Motor neuron (in vitro differentiated cells): ENCODE measurements at places on chromosomes 1 and 21.

DNA sequence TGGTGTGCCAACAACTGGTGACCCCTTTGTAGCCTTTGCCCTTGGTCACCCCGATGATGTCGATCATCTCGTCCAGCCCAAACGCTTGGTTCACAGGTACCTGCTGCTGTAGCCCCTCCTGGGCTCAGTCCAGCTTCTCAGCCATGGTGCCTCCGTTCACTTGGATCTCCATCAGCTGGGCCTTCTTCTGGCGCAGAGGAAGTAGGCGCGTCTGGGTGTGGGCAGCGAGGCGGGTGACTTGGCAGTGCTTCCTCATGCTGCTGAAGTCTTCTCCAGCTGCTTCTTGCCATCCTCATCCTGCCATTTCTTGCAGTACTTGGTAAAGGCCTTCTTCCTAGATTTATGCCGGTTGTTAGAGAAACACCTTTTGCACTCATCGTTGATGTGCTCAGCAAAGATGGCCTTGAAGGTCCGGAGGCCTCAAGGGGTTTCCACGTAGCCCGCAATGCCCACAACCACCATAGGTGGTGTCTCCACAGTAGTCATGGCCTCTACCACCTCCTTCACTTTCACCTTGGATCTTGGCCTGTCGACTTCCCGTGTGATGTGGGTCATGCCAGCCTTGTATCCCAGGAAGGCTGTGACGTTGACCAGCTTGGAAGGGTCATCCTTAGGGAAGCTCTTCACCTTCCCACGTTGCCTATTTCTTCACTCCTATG, 13.0 kb downstream of the DOP1B start:
- ATAC-seq = no peak

GRCh38 chr1:228215663-228216116, 7.8 kb downstream of the OBSCN start:
- ATAC-seq = no peak

GRCh38 chr1:22041505-22041904, 11.0 kb upstream of the CDC42 start:
- no peak for ATAC-seq

DNA sequence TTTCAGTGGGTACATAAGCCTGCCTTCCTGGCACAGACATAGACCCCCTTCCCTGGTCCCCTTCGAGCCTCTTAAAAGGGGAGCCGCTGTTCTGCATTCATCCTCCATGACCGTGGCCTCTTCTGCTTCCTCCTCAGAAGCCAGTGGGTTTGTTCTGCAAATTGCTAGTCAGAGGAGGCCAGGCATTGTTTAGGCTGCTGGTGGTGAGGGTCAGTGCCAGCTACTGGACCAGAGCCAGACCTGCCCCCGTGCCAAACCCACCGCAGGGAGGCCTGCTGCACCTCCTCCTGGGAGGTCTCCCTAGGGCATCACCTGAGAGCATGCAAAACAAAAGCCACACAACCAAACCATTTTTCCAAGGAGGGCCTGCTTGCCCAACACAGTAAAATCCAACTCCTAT, 178.4 kb downstream of the MIS18A start:
- no peak for ATAC-seq

DNA sequence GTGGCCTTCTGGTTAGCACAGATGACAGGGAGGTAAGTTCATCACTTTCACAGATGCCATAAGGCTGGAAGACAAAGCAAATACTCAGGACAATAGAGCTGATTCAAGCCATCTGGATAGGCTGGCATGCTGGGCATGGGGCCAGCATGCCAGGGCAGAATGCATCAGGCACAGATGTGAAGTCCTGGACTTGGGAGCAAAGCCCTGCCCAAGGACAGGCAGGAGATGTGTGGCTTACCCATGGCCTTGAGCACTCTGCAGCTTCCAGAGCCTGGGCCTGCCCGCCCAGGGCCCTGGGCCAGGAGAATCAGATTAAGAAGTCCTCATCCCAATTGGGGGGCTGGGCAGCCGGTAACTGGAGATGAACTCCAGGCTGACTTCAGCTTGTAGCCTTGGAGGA, 135.7 kb upstream of the ZC3H12A start:
- ATAC-seq = no peak

DNA sequence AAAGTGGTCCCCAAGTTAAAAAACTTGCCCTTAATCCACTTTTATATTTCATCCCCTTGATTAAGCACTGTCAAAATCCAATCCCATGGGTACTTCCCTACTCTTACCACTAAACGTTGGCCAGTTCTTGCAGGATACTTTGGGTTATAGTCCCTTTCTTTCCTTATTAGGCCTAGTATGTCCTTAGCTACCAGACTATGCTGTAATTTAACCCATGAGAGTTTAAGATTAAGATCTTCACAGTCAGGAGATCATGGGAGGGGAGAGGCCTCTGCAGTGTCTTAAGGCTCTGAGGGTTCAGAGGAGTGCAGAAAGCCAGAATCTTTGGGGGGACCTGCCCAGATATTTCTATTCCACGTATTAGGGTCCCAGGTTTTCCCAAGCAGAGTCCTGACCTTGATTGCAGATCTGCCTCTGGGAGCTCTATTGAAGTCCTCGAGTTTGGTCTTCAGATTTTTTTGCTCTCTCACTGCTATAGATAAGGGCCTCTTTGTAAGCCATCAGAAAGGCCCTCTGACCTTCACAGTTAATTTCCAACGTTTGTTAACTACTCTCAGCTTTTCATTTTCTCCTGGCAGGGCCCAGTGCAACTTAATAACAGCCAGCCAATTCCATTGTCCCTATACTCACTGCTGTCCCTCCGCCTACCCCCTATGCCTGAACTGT, 9.0 kb upstream of the CGN start:
- no peak for ATAC-seq

GRCh38 chr1:6030547-6031261, 15.0 kb upstream of the KCNAB2 start:
- ATAC-seq = no peak

DNA sequence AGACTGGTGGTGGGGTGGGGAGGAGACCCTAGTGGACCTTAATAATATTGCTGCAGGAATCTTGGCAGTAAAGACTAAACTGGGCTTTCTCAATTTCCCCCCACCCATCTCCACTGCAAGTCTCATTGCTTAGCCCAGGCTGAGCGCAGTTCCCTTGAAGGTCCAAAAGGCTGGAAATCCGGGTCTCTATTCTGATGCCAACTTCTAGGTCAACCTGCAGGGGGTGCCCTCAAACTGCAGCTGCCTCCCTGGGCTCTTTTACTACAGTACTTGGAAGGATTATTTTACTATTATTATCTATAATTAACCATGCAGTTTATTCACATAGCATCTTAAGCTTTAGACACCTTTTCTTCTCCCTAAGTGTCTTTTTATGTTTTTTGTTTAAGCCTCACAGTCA, 85.4 kb upstream of the WARS2 start:
- no peak for ATAC-seq

DNA sequence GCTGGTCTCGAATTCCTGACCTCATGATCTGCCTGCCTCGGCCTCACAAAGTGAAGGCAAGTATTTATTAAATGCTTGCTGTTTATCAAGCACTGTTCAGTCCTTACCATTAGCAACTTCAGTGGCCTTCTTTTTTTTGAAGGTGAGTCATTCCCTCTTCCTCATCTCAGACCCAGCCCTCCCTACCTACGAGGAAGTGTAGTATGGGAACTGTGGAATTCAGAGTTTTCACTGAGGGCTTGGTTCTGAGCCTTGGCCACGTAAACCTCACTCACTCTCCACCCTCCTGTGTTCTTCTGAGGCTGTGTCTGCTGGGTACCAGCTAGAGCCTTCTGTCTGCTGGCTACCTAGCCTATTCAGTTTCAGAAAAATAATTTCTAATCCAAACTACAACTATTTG, 218.3 kb upstream of the SGIP1 start:
- peak; percentile 15 for ATAC-seq

GRCh38 chr1:115469703-115470476, 131.8 kb upstream of the NGF start:
- peak; percentile 28 for ATAC-seq

DNA sequence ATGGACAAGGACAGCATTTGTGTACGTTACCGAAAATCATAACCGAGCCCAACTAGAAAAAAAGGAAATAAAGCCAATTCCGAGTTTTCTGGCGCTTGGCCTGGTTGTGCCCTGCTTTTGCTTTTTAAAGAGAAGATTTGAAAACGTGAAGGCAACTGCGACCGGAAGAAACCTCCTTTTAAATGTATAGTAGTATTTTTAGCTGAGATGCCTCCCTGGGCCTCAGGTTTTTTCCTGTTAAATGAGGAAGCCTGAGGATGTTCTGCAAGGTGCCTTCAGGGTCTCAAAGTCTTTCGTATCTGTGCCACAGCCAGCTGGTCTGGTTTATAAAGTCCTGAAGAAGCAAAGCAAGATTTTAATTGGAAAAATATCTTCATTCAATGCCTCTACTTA, 371 bp upstream of the ODF2L start:
- peak; percentile 15 for ATAC-seq

GRCh38 chr1:24934310-24935195, 4.5 kb upstream of the RUNX3 start:
- ATAC-seq = no peak

DNA sequence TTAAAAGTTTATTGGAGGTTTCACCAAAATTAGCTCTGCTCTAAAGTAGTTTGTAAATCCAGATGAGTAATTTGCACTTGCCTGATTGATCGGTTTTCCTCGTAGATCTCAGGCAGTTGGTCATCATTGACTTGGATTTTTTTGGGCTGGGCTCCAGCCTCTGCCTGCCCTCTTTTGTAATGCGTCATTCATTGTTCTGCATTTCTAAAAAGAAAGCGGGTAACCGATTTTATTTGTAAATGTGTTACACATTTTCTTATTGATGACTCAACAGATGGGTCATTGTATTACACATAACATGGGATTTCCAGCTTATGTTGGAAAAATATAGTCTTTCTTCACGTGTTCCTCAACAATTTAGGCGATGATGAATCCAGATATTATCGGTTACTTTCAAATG, 5.5 kb downstream of the ETS2 start:
- no peak for ATAC-seq

DNA sequence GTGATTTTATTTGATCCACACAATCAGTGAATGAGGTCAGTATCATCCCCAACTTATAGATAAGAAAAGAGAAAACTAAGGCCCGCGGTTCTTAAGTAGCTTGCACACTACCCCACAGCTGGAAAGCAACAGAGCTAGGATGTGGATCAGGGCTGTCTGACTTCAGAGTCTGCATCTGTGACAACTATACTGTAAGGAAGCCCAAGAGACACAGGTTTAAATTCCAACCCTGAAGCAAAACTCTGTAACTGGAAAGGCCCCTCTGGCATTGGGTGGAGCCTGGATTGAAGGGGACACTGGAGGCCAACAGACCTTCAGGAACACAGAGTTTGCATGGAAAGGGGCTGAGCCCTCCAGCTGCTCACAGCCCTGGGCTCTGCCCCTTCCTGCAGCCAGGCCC, 40.2 kb downstream of the LGR6 start:
- ATAC-seq = peak; percentile 5

DNA sequence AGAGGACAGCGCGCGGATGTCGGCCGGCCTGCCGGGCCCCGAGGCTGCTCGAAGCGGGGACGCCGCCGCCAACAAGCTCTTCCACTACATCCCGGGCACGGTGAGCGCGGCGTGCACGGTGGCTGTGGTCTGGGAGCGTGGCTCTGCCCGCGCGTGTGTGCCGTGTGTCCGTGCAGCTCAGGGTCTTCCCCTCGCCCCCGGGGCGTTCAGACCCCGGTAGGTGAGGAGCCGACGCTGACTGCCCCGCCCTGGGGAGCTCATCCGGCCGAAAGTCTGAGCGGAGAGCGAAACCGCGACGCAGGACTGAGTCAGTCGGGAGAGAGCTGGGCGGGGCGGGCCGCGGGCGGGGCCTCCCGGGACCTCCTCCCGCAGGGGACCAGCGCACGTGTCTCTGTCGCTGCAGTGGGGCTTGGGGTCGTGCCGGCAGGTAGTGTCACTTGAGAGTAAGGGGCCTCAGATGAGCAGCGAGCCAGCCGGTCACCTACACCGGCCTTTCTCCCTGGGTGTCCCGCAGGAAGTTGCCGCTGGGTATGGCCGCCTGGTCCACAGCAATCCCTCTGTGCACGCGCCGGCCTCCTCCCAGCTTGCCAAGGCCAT, 520 bp downstream of the PLEKHN1 start:
- ATAC-seq = peak; percentile 94

DNA sequence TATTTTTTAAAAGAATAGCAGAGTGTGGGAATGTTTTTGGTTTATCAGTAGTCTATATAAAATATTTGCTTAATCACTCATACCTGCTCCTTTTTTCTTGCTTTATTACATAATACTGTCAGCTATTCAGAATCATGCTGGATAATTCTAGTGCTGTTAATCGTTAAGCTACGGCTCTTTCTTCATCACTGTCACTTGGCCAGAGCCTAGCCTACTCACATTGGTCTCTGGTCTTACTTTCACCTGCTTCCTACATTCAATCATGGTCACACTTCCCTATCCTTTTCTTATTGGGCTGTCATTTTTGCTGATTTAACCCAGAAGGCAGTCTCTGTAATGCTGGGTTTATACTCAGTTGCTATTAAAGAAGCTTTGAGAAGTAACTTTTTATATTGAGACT, 2.5 kb downstream of the KLHL20 start:
- ATAC-seq = no peak

GRCh38 chr1:28956038-28956464, 41.7 kb downstream of the EPB41 start:
- ATAC-seq = peak; percentile 88

GRCh38 chr1:30801771-30802198, 44.2 kb upstream of the LAPTM5 start:
- peak; percentile 68 for ATAC-seq

DNA sequence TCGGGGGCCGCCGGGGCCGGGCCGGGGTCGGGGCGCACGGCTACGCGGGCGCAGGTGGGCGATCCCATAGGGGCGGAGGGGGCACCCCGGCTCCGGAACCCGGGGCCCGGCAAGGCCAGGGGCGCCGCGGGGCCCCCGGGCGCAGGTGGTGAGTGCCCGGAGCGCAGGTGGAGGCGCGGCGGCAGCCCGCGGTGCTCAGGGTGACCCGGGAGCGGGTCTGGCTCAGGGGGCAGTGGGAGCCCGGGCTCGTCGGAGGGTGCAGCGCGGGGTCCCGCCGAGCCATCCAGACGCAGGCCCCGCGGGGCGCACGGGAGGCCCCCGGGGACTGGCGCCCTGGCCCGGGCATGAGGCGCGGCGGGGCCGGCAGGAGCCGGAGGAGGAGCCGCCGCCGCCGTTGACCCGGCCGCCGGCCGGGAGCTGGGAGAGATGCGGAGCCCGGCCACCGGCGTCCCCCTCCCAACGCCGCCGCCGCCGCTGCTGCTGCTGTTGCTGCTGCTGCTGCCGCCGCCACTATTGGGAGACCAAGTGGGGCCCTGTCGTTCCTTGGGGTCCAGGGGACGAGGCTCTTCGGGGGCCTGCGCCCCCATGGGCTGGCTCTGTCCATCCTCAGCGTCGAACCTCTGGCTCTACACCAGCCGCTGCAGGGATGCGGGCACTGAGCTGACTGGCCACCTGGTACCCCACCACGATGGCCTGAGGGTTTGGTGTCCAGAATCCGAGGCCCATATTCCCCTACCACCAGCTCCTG, 489 bp downstream of the CELSR2 start:
- ATAC-seq = peak; percentile 55

DNA sequence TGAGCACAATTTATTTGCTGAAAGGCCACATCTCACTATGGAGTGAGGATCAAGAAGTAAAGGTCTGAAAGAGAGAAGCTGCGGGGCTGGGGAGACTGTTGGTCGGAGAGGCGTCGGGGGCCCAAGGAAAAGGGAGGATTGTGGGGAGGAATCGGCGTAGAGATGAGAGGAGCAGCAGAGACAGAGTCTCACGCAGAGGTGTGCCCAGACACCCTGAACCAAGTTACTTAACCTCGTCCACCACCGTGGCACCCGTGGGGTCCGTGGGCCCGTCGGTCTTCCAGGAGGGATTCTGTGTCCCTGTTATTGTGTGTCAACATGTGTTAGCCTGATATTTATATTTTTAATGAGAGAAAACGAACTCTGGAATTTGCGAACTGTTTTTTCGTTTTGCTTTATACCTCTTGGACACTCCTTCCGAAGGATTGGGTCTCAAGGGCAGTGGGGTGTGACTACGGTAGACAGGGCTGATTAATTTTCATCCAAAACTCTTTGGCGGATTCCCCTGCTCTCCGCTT, 3.8 kb upstream of the NBPF1 start:
- no peak for ATAC-seq
